GM12864 (cell line): ENCODE measurements at places on chromosomes 6 and 20.

DNA sequence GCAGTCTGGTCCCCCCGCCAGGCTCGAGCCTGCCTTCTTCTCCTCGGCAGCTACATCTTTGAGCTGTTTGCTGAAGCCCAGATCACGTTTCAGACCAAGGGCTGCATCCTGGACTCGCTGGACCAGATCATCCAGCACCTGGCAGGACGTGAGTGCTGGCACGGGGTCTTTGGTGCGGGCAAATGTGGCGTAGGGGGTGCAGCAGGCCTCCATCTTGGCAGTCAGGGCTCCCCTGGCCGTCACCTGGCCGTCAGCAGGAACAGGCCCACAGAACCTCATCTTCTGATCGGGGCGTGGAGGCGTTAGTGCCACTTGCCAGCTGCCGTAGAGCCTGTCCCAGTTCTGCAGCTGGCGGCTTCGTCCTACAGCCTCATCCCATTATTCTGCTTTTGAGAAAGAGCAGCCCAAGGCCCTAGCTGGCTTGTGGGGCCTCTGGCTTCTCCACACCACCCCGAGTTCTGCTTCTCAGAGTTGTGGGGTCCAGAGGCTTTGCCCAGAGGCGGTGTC, 16.6 kb upstream of the TNFRSF6B start:
- DNase-seq: no peak

DNA sequence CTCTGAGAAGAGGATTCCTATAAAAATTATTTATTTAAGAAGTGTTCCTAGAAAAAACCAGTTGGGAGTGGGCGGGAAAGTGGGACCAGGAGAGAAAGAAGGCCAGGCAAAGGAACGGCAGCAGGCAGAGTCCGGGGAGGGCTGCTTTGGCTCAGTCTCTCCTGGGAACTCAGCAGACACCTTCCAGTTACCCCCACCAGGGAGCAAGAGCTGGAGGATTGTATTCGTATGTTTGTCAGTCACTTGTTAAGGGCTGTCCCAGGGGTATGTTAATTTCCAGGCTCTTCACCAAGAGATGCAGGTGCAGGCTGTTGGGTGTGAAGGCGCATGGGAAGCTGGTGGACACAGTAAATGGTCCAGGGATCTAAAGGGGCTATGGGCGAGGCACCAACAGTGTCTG, 53.0 kb upstream of the CHD6 start:
- no peak for DNase-seq

DNA sequence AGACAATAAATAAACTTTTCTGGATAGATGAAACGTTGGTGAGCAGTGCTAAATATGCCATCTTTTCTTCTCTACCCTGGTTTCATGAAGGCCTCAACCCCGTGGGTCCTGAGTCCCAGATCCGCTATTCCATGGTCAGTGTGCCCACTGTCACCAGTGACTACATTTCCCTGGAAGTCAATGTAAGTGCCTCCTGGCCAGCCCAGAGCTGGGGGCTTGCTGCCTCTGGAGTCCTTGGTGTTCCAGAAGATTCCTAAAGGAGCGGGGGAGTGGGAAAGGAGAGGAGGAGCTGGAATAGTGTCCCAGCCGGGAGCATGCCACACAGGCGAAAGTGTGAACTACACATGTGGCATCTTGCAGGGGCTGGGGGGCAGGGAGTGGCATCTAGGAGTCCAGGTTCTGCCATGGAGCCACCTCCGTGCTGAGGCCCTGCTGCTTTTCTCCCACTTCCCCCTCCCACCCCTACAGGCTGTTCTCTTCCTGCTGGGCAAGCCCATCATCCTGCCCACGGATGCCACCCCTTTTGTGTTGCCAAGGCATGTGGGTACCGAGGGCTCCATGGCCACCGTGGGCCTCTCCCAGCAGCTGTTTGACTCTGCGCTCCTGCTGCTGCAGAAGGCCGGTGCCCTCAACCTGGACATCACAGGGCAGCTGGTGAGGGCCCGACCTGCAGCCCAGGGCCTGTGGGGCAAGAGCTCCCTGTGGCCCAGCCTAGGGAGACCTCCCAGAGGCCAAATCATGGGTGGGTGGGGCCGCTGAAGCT, 10.8 kb downstream of the BPIFB2 start:
- DNase-seq: no peak

DNA sequence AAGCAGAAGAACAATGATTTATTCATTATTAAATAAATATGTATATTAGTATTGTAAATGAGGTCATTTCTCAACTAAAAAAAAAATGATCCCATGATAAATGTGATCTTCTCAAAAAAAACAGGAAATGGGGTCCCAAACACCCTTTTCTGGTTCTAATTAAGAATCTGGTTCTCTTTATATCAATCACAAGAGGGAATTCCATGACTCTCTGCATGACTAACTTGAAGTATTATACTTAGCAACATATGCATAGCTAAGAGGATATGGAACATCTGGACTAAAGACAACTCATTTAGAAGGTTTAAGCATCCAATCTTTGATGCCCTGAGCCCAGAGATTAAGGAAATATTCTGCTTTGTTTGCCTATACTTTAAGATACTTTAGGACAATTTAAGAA, 89.7 kb upstream of the EMILIN3 start:
- no peak for DNase-seq

GRCh38 chr20:57211406-57211805, 55.0 kb downstream of the BMP7 start:
- DNase-seq: no peak
